Urinary bladder (tissue), 4 donors: ENCODE measurements at places on chromosomes 13 and 19. TPM values are rescaled to one million over a fixed set of nuclear protein-coding genes. Genes with fewer than 3 reads are reported as not detected.

DNA sequence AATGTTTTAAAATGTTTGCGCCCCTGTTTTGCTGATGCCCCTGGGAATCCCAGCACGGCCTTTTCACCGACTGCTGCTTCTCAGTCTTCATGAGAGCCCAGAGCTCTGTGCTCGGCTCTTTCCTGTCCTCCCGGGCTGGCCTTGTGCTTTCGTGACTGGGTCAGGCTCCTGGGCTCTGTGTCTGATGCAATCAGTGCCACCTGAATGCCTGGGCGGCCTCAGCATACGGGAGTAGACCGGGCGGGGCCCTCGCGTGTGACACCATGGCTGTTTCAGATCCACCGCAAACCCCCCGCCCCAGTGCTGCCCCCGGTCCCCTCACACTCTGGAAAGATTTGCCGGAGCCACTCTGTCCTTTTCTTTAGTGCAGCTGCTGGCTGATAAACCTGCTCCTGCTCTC is 21.4 kb downstream of the PABPC3 start:
- no peak for DNase-seq

GRCh38 chr13:95150555-95150954 is 150.7 kb downstream of the ABCC4 start:
- no peak for DNase-seq

DNA sequence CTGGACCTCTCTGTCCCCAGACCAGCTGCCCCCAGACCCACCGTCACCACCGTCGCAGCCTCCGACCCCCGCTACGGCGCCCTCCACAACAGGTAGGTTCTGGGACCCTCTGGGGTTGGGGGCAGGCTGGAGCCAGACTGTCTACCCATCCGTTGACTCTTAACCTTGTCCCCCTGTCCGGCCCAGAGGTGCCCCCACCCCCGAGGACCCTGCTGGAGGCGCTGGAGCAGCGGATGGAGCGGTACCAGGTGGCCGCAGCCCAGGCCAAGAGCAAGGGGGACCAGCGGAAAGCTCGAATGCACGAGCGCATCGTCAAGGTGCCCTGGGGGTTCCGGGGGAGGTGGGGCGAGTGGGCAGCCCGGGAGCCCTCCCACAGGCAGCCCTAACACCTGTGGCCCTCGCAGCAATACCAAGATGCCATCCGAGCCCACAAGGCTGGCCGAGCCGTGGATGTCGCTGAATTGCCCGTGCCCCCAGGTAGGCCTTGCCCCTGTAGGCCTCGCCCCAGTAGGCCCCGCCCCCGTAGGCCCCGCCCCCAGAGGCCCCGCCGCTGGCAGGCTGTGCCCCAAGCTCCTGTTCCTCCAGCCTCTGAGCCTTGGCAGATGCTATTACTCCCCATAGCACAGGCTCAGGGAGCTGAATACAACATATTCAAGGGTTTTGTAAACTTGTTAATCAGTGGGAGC is 12.9 kb downstream of the CC2D1A start:
- no peak for DNase-seq

DNA sequence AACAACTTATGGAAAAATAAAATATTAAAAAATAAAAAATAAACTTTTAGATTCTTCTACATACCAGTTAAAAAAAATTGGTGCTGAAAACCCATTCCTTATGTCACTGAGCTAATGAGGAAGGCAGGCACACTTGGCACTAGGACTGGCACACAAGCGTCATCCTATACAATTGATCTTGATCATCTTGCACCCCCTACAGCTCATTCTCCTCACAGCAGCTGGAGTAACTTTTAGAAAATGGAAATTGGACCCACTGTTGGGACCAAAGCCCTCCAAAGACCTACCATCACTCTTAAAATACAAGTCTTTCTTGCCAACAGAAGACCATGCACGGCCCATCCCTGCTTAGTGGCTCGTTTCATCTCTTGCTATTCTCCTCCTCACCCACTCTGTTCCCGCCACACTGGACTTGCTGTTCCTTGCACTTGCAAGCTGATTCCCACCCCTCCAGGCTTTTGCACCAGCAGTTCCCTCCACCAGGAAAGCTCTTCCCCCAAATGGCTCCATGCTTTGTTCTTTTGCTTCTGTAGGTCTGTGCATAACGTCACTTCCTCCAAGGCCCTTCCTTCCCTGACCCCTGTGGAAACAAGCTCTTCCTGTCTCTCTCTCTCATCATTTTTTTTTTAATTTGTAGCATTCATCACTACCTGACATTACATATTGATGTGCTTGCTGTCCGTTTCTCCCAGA is 11.6 kb downstream of the CTU1 start:
- no peak for DNase-seq

GRCh38 chr13:28954419-28954725 is 134.2 kb downstream of the MTUS2 start:
- DNase-seq, result no peak

DNA sequence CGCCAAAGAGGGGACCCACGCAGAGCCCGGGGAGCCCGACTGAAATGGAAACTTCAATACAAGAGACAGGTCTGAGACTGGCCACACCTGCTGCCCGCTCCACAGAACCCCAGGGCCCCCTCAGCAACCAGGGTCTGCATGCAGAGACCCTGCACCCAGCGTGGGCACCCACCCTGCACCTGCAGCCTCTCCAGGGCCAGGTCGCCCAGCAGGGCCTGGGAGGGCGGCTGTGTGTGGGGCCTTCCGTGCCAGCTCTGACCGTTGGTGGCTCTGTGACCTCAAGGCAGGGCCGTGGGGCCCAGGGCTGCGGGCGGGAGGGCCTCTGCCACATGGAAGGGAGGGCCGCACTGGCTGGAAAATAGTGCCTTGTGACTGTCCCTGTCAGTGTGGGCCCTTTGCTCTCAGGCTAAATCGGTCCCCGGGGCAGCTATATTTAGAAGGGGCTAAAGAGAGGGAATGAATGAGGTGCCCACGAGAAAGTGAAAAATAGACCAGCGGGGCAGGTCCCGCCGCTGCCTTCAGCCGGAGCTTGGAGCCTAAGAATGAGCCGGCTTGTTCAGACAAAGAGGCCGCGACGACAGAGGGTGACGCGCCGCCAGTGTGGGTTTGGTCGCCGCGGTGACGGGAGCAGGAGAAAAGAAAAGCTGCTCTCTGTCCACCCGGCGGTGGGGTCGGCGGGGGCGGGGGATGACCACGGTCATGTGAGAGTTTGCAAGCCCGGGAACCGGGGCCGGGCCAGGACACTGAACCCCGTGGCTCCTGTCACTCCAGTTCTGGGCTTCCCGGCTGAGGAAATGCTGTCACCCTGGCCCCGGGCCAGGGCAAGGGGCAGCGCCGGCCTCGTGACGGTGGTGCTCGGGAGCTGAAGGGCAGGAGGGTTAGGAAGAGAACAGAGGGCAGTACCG is 70.5 kb downstream of the GADD45B start:
- DNase-seq, result no peak

- DNase-seq, result no peak
Measured at GRCh38 chr13:42977219-42977659, 14.8 kb downstream of the EPSTI1 start.

- DNase-seq, result no peak
Measured at GRCh38 chr13:19586904-19587634, 25.7 kb upstream of the TPTE2 start.

GRCh38 chr19:53101518-53101917 is 1.7 kb downstream of the ZNF160 start:
- no peak for DNase-seq

DNA sequence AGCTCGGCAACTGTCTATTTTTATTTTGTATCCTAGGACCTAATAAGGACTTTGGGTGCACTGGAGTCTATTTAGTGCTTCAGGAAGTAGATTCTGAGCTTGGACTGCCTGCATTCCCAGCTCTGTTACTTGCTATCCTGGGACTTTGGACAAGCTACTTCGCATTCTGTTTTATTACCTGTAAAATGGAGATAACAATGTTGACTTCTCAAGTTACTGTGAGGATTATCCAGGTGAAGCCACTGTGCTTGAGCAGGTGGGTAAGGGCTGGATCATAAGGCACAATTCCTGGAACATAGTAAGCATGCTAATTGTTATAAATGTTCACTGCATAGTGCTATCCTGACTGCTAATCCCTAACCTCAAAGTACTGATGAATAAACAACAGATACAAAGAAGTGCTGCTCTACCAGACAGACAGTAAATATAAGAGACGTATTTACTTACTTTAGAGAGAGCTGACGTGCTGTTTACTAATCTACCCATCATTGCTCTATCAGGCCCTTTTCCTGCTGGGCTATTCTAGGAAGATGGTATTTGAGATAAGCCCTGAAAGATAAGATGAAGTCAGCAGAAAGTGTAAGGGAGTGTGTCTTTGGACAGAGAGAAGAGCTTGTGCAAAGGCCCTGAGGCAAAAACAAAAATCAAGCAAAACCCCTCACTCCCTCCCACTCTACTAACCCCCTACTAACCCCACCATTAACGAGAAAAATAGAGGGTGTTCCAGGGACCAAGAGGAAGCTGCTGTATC is 50.8 kb upstream of the FLT1 start:
- DNase-seq, result no peak

GRCh38 chr19:55487924-55488687 is at the start of gene SSC5D:
SSC5D (plus strand) TSS chr19:55488436; CDS start chr19:55488590, 154 bp downstream.
- DNase-seq, result no peak

GRCh38 chr19:11578258-11579142 is 1.1 kb upstream of the ACP5 start:
- DNase-seq, result no peak

DNA sequence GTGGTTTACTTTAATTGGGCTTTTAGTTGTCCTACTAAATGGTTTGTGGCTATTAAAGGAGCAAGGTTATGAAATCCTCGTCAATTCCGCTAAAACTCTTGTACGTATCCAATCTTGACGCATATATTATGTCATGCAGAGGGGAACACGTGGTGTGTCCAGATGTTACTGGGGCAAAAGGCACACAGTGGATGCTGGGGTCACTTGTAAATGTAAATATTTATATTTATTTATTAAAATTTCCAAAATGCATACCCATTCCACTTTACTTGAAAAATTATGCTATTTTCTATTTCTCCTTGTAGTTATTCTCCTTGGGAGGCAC is 36.7 kb upstream of the SLC46A3 start:
- DNase-seq, result no peak

DNA sequence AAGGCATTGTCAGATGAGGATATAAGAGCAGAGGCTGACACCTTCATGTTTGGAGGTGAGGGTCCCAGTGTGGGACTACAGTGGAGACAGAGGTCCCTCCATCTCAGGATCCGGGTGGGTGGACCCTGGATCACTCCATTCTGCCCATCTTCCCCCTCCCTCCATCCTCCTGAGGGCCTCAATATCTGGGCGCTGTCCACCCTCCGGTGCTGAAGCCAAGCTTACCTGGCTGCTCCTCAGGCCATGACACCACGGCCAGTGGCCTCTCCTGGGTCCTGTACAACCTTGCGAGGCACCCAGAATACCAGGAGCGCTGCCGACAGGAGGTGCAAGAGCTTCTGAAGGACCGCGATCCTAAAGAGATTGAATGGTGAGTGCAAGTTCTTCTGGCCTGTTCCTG is 11.9 kb downstream of the CYP4F12 start:
- DNase-seq, result no peak

DNA sequence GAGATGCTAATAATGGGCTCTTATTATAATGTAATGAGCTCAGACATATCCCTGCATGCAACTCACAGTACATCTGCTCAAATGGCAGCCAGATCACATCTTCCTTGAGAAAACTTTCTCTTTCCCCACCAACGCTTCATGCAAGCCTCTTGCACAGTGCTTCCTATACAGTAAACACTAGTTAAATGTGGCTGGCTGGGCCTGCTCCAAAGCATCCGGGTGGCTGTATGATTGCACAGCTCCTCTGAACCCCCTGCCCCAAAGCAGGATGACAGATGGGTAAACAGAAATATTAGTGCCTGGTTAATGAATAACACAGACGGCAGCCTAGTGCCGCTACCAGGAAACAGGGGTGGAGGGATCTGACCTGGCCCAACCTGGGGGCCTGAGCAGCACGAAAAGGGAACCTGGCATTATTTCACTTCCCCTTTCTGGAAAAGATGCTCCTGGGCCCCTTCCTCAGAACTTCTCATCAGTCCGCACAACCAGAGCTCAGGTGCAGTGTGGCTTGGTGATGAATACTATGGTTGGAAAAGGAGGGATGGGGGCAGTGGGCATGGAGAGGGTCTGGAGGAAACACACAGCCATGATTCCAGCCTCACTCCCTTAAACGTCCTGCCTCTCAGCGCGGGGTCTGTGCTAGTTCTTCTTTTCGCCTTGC is 10.8 kb downstream of the FFAR2 start:
- DNase-seq, result no peak

- no peak for DNase-seq
Measured at GRCh38 chr13:108963846-108964600, 334.6 kb downstream of the MYO16 start.

GRCh38 chr19:30361721-30362120 is 10.5 kb upstream of the ZNF536 start:
- DNase-seq, result no peak

GRCh38 chr19:58021541-58022282 is 12.1 kb upstream of the ZSCAN1 start:
- no peak for DNase-seq

- no peak for DNase-seq
Measured at GRCh38 chr13:64029343-64030093, 2613.9 kb upstream of the PCDH20 start.

DNA sequence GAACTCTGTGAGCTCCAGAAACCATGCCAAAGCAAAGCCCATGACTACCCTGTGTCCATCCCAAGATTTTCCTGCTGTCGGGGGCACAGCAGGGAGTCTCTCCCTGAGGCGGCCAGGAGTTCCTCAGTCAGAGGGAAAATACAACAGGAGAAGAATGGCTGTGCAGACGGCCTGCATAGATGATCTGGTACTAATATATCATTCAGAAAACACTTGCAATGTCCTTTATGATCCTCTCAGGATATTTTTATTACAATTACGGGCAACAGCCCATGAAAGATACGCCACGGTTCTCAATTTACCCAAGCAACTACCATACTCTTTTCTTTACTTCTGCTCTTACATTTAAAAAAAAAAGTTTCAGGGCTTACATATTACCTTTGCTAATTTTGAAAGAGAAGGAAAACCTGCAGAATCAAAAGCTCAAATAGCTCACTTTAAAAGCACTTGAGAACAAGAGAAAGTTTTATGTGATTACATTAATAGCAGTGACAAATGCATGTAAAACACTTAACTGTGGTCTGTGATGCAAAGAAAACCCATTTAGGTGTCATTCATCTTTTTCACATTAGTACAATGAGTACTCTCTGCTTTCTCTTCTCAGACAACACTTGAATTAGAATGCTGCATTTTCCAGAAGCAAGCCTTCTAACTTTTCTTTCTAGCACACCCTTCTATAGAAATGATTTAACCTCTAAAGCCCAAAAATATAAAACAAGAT is 460.8 kb downstream of the KLF5 start:
- no peak for DNase-seq

Gene PRKCG
- 0.03 TPM for polyA plus RNA-seq

Gene CCDC8
- polyA plus RNA-seq, result 20.4 TPM

Gene RINL
- 6.7 TPM for polyA plus RNA-seq

Gene ZNF547
- 1.8 TPM for polyA plus RNA-seq

Gene ZIC5
- not detected for polyA plus RNA-seq

Gene TMEM161A
- polyA plus RNA-seq, result 30.7 TPM

Gene KLK4
- not detected for polyA plus RNA-seq

Gene CEACAM16
- polyA plus RNA-seq, result not detected
